ENCODE measurements at places on chromosomes 7 and 10.

GRCh38 chr7:36636126-36636525 lies 88.2 kb downstream of the AOAH start:
- DNase-seq, result no peak

DNA sequence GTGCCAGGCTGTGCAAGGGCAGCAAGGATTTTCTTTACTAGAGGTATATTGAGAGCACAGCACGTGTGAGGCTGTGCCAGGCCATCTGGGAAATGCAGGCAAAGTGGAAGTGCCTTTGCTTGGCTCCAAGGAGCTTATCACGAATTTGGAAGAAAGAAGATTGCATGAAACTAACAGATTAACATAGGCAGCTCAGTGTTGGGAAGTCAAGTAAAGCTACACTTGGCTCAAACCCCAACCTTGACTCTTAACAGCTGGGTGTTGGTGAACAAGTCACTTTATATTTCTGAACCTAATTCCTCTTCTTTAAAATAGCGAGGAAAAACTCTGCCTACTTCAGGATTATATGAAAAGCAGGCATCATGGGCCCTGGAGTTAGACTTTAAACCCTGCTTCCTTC lies 105.2 kb downstream of the PLCE1 start:
- no peak for DNase-seq

- peak; percentile 45 for DNase-seq
Measured at GRCh38 chr10:79070081-79070605, 1.4 kb downstream of the ZMIZ1 start.

DNA sequence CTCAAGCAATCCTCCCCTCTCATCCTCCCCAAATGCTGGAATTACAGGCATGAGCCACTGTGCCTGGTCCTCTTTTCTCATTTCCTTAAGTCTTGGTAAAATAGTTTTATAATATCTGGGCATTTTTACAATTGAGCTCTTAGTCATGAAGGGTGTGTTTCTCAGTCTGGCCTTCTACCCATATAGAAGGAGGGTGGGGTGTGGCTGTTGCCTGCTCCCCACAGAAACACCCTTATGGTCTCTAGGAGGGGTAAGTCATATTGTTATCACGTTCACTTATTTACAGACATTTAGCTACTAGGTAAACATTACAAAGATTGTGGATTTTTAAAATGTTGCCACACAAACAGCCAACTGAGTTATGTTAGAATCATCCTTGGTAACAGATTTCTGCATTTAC lies 6.7 kb upstream of the OTUD1 start:
- peak; percentile 9 for DNase-seq

DNA sequence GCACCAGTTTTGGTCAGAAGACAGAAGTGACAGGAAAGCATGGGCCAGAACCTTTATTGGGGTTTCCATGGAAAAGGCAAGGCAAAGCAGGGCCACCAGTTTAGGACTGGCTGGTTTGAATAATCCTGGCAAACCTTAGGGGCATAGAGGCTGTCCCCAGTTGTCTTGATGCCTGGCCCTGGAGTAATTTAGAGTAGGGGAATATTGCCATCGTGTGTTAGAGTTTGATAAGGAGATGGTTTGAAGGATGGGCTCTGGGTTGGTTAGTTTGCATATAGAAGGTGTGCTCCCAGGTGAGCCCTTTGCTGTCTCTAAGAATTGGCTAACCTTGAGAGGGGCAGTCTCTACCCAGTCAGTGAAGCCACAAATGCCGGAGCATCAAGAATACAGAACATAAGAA lies 79.6 kb downstream of the ZNF777 start:
- no peak for DNase-seq

- no peak for DNase-seq
Measured at GRCh38 chr7:131196803-131197202, 130.9 kb upstream of the MKLN1 start.

DNA sequence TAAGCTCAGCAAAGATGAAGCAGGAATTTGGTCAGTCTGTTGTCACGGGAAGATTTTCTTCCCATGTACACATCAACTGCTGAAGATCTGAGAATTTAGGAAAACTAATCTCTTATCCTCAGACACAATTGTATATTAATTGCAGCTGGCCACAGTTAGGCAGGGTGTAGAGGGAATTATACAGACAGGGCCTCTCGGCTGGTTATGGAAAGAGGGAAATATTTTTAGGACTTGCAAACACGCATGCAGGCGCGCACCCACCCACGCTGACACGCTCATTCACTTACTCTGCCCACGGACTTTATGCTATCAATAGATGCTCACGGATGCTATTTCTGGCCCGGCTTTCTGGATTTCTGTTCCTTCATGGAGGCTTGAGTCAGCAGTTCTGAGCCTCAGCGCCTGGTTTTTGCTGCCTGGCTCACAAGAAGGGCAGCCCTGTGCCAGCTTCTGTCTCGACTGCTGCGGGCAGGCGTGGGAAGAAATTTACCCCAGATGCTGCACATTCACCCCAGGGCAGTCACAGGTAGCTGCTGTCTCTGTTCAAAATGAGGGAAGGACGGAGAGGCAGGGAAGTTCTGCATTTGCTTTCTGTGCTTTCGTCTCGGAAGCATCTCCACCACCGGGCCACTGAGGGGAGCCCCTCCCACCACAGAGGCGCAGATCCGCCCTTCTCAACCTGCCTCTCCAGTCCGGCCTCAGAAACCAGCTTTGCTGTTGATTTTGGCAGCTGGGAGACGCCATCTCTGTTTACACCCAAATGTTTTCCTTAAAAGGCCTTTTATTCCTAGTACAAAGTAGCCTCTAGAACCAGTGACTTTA lies 116.3 kb upstream of the BTBD16 start:
- no peak for DNase-seq

DNA sequence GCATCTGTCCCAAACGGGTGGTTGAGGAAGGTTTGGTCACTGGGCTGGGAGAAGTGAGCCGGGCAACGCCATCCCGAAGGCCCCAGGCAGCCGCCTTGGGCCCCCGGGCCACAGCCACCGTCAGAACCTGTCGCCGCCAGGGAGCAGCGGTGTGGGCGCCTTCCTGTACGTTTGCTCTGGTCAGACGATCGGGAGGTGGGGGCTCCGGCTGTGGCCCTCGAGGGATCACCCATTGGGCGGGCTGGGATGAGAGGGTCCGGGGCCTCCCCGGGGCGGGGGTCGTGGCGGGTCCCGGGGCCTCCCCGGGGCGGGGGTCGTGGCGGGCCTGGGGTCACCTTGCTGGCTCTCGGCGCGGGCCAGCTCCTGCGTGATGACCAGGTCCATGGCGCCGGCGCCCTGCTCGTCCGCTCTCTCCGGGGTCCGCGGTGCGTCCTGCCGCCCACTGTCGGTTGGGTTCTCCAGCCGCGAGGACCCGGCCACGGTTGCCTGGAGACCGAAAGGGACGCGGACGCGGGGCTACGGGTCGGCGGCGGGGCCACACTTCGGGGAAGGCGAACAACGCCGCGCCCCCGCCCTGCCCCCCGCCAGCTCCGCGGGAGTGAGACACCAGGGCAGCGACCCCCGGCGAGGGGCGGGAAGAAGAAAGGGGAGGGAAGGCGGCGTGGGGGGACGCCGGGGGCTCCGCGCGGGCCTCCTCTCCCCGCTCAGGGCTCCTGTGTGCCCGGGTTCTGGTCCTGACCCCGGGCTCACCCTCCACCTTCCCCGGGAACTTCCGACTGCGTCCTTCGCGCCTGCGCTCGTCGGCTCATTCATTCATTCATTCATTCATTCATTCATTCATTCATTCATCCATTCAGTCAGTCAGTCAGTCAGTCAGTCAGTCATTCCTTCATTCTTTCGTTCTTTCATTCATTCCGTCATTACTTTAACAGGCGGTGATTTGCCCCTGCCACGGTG lies at the start of gene CFAP46:
CFAP46 (minus strand) TSS at position 470 of the 957 bp plus-strand sequence; CDS start at position 384, 86 bp downstream.
- peak; percentile 12 for DNase-seq

GRCh38 chr7:101589052-101589451 lies 40.0 kb downstream of the MYL10 start:
- DNase-seq, result no peak

- DNase-seq, result peak; percentile 7
Measured at GRCh38 chr10:43683451-43684291, 35.0 kb upstream of the ZNF32 start.

- DNase-seq, result no peak
Measured at GRCh38 chr7:156224833-156225225, 412.6 kb upstream of the SHH start.

DNA sequence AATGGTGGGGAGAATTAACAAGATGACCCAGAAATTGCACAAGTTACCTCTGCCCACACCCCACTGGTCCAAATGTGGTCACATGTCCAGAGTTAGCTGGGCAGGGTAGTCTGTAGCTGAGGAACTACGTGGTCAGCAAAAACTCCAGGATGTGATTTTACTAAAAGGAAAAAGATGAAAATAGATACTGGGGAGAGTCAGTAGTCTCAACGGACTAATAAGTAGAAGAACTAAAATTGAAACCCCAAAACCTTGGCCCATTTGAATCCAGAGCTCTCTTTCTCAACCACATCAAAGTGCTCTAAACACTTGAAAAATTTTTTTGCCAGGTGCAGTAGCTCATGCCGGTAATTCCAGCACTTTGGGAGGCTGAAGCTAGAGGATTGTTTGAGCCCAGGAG lies 146.3 kb downstream of the SKIDA1 start:
- no peak for DNase-seq

- no peak for DNase-seq
Measured at GRCh38 chr7:119706608-119707007, 566.4 kb upstream of the KCND2 start.

GRCh38 chr10:126565441-126565840 lies 105.1 kb downstream of the C10orf90 start:
- peak; percentile 3 for DNase-seq

DNA sequence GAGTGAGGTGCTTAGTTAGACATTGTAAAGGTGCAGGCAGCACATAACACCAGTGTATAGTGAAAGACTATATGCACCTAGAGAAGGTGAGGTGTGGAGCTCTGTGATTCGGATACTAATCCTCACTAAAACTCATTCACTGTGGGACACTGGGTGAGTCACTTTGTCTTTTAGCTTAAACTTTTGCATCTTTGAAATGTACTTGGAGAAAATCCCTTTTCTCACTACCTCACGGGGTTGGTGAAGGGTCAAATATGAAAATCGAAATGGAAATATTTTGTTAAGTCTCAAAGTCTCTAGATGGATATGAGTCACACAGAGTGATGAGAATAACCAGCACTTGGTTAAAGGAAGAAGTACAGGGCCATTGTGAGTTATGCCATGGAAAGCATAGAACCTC lies 38.0 kb downstream of the MDFIC start:
- no peak for DNase-seq

GRCh38 chr7:24922099-24922773 lies 57.7 kb downstream of the OSBPL3 start:
- DNase-seq, result no peak

- peak; percentile 30 for DNase-seq
Measured at GRCh38 chr10:122894261-122894944, 15.0 kb upstream of the FAM24B start.

- no peak for DNase-seq
Measured at GRCh38 chr10:100318207-100318606, 11.8 kb downstream of the PKD2L1 start.

DNA sequence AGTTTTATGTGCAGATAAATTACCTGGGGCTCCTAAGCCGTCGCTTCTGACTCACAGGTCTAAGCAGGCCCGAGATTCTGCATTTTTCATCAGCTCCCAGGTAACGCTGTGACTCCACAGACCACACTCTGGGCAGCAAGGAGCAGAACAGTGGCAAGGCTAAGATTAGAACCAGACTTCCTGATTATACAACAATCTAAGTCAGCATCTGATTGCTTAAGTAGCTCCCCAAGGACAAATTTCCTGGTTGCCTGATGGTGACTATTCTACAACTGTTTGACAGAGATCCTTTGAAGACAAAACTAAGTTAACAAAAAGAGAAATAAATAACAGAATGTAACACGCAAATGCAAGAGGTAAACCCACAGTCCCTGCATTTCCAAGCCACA lies 69.0 kb downstream of the CREB3L2 start:
- DNase-seq, result no peak

- DNase-seq, result no peak
Measured at GRCh38 chr7:116652793-116653192, 19.2 kb upstream of the MET start.

DNA sequence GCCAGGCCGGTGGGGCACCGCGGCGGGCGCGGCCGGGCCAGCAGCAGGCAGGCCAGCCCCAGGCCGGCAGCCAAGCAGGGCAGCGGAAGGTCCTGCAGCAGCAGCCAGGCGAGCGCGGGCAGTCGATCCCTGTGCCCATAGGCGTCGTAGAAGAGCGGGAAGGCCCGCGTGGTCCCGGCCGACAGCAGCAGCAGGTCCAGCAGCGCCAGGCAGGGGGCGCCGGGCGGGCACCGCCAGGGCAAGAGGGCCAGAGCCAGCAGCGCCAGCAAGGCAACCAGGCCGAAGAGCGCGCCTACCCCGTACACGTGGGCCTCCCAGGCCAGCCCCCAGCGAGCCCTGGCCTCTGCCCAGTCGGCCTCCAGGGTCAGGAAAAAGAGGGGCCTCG lies 8.4 kb upstream of the RBM28 start:
- peak; percentile 36 for DNase-seq

GRCh38 chr7:41058986-41059741 lies 643.7 kb downstream of the INHBA start:
- no peak for DNase-seq

DNA sequence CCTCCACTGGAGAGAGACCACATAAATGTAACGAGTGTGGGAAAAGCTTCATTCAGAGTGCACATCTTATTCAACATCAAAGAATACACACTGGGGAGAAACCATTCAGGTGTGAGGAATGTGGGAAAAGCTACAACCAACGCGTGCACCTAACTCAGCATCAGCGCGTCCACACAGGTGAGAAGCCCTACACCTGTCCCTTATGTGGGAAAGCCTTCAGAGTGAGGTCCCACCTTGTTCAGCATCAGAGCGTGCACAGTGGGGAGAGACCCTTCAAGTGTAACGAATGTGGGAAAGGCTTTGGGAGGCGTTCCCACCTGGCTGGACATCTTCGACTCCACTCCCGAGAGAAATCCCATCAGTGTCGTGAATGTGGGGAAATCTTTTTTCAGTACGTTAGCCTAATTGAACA lies 20.6 kb downstream of the FAM200A start:
- peak; percentile 27 for DNase-seq

GRCh38 chr7:157625973-157626742 lies 289.4 kb downstream of the DNAJB6 start:
- no peak for DNase-seq

GRCh38 chr7:87220734-87221215 lies 1.2 kb upstream of the TMEM243 start:
- peak; percentile 29 for DNase-seq

GRCh38 chr7:78783179-78783962 lies 670.1 kb downstream of the MAGI2 start:
- DNase-seq, result no peak

GRCh38 chr10:12221323-12222298 lies 25.6 kb downstream of the CDC123 start:
- DNase-seq, result peak; percentile 47

DNA sequence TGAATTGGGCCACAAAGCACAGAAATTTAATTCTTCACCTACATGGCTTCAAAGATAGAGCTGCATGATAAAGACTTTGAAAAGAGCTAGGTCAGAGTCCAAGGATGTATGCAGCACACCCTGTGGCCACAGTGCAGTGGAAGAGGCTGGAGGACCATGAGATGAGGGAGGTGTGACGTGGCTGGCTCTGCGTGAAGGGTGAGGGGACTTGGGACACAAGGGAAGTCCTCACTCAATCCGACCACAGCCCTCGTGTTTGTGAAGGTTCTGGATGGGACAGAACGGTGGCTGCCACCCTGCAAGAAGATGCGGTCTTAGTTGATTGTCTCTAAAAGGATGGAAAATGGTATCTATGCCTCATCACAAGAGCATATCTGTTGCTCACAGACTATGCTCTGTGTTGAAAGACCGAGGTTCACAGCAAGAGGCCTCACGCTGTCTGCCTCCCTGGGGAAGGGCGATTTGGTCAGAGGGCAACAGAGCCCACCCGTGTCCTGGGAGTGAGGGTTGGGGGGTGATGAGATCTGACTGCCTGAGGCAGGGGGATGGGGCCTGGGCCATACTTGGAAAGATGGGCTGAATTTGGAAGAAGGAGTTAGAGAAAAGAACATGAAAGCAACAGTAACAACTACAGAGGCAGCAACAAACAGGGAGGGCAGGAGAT lies 174.4 kb upstream of the SHH start:
- no peak for DNase-seq
